ENCODE measurements at places on chromosomes 5 and 9.

DNA sequence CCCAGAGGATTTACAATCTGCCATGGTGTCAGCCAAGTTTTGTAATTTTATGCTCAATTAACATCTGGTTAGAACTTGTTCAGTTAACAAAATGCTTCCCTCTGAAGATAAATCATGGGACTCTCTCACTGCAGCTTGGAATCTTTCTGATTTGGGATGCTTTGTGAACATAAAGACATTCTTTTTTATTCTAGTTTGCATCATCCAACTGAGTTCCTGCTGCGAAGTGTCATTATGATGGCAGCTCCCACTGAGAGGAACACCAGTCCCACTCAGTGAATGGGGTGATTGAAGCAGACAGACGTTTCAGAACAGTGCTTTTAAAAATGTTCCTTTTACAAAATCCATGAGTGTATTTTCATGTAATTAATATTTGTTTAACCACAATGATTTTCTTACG is 863.8 kb downstream of the TLE4 start:
- DNase-seq: no peak

- no peak for DNase-seq
Observed at GRCh38 chr5:169944922-169945680, 35.2 kb downstream of the INSYN2B start.

DNA sequence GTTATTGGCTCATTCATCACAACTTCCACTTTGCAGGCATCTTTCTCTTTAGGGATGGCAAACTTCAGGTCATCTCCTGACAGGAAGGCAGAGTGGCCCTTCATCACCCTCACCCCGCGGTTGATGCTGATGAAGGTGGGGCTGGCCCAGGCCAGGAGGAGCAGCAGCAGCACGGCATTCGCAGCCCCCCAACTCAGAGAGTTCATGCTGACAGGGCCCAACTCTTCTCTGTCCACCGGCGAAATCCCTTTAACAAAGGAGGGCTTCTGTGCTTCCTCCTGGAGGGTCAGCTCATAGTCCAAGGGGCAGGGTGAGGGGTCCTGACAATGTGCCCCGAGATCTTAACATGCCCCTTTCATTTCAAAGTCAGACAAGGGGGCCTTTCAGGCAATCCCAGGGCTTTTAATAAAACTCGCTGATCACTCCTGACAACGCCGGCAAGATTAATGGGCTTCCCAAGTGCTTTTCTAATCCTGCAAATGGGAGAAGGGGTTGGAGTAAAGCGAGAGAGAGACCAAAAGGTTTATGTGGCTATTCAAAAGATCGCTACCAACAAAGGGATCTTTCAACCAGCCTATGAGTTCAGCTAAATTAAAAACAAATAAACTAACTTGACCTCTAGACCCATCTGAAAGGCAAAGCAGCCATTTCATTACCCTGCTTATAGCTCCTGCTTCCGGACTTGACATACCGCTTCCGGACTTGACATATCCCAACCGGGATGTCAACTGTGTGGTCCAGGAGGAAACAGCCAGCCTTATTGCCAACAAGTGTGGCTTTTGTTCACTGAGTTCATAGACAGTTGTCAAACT is 41.2 kb downstream of the FREM1 start:
- DNase-seq: no peak

DNA sequence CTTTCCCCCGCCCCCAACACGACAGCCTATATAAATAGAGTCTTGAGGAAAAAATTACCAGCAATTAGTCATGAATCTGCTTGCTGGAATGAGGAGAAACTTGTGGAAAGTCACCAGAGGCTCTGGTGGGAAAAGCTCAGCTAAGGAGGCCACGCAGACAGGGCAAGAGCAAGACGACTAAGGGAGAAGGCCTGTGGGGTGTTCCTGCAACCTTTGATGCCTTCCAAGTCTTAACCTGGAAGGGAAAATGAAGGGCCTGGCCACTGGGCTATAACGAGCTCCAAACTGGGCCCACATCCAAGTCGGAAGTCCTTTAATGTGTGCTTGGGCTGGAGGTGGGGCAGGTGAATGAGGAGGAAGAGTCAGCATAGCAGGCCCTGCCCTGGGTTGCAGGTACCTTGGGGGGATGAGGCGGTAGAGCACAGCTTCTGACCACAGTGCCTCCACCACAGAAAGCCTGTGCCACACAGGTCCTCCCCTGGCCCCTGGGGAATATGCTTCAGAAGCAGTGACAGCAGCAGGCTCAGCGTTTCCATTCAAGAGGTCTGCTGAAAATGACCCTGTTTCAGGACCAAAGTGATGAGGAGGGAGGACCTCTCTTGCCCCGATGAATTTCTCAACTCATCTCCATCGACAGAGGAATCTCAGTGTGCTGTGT is 92.8 kb upstream of the LRRTM2 start:
- DNase-seq: no peak

- no peak for DNase-seq
Observed at GRCh38 chr5:1785984-1786383, 13.7 kb downstream of the MRPL36 start.

- no peak for DNase-seq
Observed at GRCh38 chr9:110615498-110615897, 36.0 kb upstream of the SVEP1 start.

Data from activated T-cell treated with anti-CD3 and anti-CD28 coated beads, Interleukin-2, amount 50 U/mL, for 24 hours (primary cell).